ENCODE measurements at places on chromosomes 4 and X.

GRCh38 chr4:95343235-95343634, 205.5 kb downstream of the UNC5C start:
- no peak for DNase-seq

GRCh38 chr4:183808097-183808456, 97.0 kb upstream of the STOX2 start:
- no peak for DNase-seq

DNA sequence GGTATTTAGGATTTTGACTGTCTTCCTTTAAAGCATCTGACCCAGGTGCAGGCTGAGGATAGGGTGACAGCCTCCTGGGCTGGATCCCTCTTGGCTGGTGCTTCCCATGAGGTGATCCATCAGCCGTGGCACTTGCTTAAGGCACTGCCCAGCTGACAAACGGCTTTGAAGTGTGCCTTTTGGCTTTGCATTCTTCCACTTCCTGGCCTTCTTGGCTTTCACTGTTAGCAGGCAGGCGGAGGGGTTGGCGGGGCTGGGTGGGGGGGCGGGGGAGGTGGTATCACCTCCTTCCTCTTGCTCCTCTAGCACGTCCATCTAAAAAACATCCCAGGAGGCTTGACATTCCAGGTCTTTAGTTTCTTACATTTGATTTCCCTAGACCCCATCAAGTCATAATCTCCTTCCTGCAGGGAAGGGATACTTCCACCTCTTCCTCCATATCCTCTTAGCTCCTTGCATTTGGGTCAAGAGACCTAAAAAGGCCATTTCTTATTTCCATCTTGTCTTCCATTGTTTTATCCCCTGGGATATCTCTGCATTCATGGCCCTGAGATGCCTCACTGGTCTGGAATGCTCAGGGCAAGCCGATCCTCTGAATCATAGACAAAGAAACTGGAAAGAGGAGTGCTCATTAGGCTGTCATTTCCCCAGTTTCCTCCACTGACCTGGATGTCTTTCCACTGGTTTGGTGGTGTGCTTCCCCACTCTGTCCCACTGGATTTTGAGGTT, 11.3 kb upstream of the APLN start:
- DNase-seq, result no peak

DNA sequence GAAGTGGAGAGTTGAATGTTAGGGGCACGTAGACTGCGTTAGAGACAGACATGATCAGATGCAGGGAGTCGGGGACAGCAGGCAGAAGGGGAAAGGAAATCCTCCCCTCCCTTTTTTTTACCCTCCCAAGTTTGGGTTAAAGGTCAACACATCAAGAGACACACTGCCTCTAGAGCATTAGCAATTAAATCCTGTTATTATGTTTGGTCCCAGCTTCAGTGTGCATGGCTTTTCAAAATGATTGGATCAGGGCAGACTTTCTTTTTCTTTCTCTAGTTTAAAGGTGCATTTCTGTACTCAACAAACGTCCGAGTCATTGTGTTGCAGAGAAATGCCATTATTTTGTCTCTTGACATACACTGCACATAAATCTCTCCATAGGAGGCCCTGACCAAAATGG, 63.9 kb downstream of the USP26 start:
- DNase-seq, result no peak

- DNase-seq, result no peak
Measured at GRCh38 chr4:8665406-8666360, 73.1 kb downstream of the CPZ start.

DNA sequence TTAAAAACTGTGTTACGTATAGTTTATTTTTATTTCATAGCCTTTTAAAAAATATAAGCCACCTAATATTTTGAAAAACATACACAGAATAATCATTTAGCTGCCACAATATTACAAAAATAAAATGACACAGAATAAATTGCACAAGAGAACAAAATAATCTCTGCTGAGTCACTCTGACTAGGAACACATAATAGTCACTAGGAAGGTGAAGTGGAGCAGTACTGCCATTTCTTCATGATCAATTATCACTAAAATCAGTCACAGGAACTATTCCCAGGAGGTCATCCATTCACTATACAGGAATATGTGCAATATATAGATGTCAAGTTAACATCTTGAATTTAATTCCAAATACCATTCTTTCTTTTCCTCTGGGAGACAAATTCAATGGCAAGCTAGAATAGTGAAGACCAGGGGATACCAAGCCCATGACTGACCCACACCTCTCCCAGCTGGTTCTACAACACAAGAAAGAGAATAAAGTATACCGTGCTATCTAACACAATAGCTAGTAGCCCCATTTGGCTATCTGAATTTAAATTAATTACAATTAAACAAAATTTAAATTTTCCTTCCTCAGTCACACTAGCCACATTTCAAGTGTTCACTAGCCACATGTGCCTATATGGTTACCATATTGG, 5.9 kb downstream of the SMIM43 start:
- DNase-seq, result no peak

DNA sequence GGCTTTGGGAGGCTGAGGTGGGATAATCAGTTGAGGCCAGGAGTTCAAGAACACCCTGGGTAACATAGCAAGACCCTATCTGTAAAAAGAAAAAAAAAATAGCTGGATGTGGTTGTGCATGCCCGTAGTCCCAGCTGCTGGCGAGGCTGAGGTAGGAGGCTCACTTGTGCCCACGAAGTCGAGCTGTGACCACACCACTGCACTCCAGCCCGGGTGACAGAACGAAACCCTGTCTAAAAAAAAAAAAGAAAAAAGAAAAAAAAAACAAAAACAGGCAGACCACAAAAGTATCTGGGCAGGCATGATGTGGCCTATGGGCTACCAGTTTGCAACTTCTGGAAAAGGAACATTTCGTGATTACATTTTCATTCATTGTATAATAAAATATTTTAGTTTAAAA, 38.1 kb upstream of the RASGEF1B start:
- no peak for DNase-seq

DNA sequence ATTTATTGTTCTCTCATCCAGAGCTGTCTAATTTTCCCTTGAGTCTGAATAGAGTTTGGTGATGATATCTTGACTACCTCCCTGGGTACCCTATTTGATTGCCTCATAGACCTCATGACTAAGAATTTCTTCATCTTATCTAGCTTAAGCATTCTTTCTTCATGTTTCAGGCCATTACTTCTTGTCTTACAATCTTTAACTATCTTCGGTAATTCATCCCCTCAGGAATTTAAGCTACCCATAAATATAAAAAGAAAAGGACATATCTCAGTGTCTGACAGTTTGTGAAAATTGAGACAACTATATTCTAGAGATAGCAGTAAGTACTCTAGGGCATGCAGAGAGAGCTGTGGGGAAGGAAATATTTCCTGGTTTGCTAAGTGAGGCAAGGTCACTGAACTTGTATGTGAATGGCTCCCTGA, 466.1 kb upstream of the GRID2 start:
- no peak for DNase-seq

DNA sequence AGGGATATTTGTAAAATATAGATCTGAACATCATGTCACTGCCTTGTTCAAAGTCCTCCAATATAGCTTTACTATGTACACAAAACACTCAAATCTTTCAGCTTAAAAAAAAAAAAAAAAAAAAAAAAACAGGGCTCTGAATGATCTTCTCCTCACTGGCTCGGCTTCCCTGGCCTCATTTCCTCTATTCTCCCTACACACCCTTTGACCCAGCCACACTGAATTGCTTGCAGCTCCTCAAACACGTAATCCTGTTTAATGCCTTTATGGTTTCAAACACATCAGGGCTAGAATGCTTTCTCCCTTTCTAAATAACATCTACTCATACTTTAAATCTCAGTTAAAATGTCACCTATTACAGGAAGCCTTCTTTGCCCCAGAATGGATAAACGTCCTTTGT, 60.8 kb downstream of the MTMR8 start:
- no peak for DNase-seq

DNA sequence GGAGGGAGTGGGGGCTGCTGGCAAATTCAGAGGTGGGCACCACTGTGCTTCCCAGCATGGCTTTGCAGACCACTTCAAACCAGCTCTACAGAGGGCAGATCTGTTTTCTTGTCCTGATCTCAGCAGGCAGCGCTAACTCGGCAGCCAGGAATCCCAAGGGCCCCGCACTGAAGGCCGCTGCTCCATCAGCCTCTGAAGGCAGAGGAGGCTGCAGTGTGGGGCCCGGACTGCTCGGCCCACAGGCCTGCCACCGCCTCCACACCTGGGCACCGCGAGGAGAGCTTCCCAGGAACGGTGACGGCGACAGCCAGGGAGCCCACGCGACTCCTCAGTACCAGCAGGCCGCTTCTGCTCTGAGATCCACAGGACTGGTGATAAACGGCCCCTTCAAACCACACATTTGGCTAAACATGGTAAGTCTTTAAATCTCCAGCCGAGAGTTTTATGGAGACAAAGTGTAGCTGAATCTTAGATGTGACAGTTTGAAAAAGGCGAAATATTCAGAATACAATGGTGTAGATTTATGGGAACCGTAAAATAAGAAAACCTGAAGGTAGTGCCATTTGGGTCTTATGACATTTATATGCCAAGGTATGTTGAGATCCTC, 23.6 kb downstream of the DCTD start:
- no peak for DNase-seq

DNA sequence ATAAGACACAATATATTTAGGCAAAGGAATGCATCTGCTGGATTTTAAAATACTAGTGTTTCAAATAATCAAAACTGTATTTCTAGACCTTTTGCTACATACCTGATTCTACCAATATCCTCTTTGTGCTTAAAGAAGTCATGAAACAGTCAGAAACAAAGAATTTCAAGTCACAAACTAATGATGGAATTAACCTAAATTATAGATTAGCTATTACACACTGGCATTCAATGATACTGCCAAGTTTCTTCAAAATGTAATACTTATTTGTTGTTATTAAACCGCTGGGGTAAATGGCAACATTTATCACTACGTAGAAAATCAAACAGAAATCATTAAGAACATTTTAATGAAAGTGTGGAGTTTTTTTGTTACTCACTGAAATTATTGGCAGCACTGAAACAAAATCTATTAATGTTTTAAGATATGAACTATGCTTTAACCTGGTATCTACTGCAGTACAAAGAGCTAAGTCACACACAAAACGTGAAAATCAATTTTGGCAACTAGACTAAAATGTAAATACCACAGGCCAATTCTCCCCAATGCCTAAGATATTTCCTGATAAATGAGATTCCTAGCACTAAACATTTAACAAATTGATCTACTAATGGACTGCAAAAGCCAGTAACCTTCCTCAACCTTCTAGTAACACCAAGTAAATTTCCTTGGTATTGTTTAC, 19.4 kb downstream of the PDGFC start:
- DNase-seq, result no peak

- DNase-seq, result no peak
Measured at GRCh38 chr4:53960843-53961242, 103.6 kb downstream of the CHIC2 start.

DNA sequence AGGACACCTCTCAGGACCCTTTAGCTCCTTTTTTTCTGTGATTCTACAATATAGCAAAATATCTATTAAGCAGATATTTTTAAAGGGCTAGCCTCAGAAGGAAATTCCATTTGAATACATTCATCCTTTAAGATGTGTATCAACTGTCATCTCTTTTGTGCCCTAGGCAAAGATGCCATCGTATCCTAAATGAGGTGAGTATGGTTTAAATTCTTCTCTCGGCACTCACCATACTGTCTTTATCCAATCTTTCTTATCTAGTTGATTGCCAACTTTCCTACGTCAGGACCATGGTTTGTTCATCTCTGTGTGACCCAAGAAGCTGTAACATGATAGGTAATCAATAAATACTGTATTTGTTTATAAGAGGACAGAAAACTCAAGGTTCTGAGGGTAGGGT, 176.0 kb downstream of the LDB2 start:
- DNase-seq, result no peak

DNA sequence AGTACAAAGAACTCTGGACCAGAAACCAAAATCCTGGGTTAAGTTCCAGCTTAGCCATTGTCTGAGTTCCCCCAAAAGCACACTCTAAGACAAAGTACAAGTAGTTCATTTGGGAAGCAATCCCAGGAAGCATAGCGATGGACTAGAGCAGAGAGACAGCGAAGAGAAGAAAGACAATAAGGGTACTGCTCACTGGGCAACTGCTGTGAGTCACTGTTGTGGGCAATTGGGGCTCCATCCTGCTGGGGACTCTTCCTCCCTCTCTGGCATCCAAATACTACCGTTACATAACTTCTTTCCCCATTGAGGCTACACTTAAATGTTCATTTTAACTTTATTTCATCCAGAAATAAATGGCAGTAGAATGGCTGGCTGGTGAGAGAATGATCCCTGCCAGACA, 14.1 kb downstream of the SRPX start:
- no peak for DNase-seq

DNA sequence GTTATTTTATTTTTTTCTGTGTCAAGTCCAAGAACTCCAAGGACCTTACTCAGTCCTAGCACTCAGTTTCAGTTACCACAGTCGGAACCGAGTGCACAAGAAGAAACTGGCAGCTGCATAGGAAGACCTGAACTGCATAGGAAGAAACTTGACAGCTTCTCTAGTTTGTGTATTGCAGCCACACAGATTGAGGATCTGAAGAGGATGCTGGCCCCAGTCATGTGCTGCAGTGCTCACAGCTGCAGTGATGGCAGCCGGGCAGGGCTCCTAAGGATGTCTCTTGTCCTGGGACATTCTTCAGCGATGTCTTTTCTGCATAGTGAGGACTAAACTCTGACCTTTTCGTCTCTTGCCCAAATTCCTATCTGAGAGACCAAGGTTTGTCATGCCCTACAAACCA, 261.2 kb downstream of the STIM2 start:
- no peak for DNase-seq

DNA sequence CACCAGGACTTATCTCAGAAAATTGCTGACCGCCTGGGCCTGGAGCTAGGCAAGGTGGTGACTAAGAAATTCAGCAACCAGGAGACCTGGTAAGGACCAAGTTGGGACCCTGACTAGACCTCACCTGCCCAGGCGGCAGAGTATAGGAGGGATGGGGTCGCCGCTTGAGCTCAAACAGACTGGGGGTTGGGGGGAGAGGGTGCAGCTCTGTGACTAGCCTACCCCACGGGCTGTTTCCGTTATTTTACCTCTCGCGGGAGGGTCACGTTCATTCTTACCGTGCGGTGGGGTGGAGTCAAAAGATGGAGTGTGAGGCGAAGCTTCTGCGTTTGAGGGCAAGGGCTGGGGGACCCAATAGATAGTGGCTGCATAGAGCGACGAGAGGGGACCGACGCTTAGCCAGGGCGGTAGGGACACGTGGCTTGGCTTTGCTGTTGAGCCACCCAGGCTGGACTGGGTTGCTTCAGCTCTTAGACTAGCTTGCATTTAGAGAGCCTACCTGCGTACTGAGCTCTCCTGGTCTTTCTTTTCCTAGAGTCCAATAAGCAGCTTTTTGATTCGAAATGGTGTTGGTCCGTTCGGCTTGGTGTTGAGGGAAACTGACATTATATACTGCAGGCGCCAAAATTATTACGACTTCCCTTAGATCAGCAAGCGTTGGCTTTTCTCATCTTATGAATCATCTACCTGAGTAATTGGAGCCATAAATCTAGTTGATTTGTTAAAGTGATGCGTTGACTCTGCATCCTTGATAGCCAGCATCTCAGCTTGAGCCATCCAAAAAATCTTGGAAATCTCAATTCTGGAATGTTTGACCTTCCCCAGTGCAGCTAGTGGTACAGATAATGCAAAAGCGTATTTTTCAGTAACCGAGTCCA, 591 bp downstream of the PRPS1 start:
- peak; percentile 51 for DNase-seq

Data from NCI-H345 (cell line).